ENCODE measurements at places on chromosomes 2 and 18.

DNA sequence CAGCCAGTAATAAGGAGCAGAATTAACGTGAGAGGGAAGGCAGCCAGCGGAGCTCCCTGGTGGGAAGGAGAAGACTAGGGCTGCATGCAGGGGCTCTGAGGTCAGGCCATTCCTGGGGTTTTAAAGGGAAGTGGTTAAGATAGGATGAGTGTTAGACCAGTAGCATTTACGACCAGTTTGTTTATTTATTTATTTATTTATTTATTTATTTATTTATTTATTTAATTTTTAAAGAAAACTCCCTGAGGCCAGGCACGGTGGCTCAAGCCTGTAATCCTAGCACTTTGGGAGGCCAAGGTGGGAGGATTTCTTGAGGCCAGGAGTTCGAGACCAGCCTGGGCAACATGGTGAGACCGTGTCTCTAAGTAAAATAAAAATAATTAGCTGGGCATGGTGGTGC lies 152.8 kb downstream of the FHOD3 start:
- DNase-seq: no peak

- DNase-seq: no peak
These were observed 37.1 kb downstream of the BOK start for GRCh38 chr2:241595600-241596140.

GRCh38 chr2:36146765-36147164 lies 208.8 kb upstream of the CRIM1 start:
- DNase-seq: no peak

DNA sequence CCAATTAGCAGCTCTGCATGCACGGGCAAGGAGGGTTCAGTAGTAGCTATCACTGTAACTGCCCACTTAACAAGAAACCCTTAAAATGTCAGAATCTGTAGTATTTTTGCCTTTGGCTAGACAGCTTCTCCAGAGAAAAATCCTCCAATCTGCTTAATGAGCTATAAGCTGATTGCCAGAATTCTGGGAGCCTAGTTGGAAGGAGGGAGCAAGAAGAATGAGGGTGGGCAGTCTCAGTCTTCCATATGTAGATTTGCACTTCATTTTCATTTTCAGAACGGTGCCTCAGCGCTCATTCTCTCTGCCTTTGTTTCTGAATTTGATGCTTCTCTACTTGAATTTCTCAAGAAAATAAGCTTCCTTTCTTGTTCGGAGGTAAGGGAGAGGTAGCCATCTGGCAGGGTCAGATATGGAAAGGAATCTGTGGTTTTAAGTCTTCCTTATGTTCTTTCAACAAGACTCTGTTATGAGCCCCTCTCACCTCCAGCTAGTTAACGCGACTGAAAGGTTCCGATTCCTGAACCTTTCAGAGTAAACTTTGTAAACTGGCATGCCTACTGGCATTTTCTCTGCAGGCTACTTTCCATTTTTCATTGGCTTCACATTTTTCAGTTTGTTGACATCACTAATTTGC lies 53.5 kb downstream of the HNRNPLL start:
- no peak for DNase-seq

Data from HT1080 (cell line).